ENCODE measurements at places on chromosomes 1 and 21. TPM values are rescaled to one million over a fixed set of nuclear protein-coding genes. Genes with fewer than 3 reads are reported as not detected.

ATP1B1 gene
- 91.9 TPM for total RNA-seq

HSPA6 gene
- total RNA-seq = 0.45 TPM

OR2M3 gene
- total RNA-seq = not detected

FAM151A gene
- total RNA-seq = not detected

AKIRIN1 gene
- 55.7 TPM for total RNA-seq

CLEC20A gene
- not detected for total RNA-seq

AJAP1 gene
- not detected for total RNA-seq

EFNA1 gene
- total RNA-seq = 18.1 TPM

FMO5 gene
- not detected for total RNA-seq

PRDX1 gene
- 1,806 TPM for total RNA-seq

U2AF1 gene
- 26.8 TPM for total RNA-seq

OR6K3 gene
- total RNA-seq = not detected

ILDR2 gene
- total RNA-seq = 0.38 TPM

NR1I3 gene
- not detected for total RNA-seq

CD34 gene
- total RNA-seq = not detected

BTBD8 gene
- total RNA-seq = 2.1 TPM

NTNG1 gene
- total RNA-seq = 0.27 TPM

TRPM2 gene
- total RNA-seq = 5.7 TPM

ALX3 gene
- total RNA-seq = not detected

FMO1 gene
- not detected for total RNA-seq

CCDC27 gene
- not detected for total RNA-seq

TPRG1L gene
- total RNA-seq = 5.5 TPM

KRTAP12-2 gene
- not detected for total RNA-seq

PARS2 gene
- 4.8 TPM for total RNA-seq

PPM1J gene
- total RNA-seq = 0.69 TPM

KLHL20 gene
- 30.1 TPM for total RNA-seq

KCND3 gene
- total RNA-seq = 0.09 TPM

UBE2U gene
- total RNA-seq = not detected

VPS72 gene
- 88.7 TPM for total RNA-seq

TSSK3 gene
- total RNA-seq = 0.57 TPM

MYBPH gene
- total RNA-seq = not detected

ITPKB gene
- total RNA-seq = 1.4 TPM

AQP10 gene
- total RNA-seq = not detected

SAMD13 gene
- 9.6 TPM for total RNA-seq

KRTAP19-8 gene
- total RNA-seq = not detected

NEGR1 gene
- total RNA-seq = 2.3 TPM

L1TD1 gene
- total RNA-seq = not detected

PLCH2 gene
- not detected for total RNA-seq

SPRR5 gene
- not detected for total RNA-seq

CSF3R gene
- total RNA-seq = 0.20 TPM

ANKRD34A gene
- 1.6 TPM for total RNA-seq

C1QA gene
- not detected for total RNA-seq

AMY1C gene
- total RNA-seq = not detected

FAM3B gene
- not detected for total RNA-seq

HS2ST1 gene
- total RNA-seq = 16.0 TPM

MTX1 gene
- total RNA-seq = 72.8 TPM

S100A7A gene
- total RNA-seq = not detected

OR6N1 gene
- not detected for total RNA-seq

CFAP74 gene
- total RNA-seq = not detected

HRNR gene
- not detected for total RNA-seq

NFIA gene
- total RNA-seq = 15.1 TPM

TSPAN2 gene
- 0.05 TPM for total RNA-seq
